ENCODE measurements at places on chromosomes 4 and X.
A peak's percentile ranks its signal among the peaks of the same experiment; 100 is the strongest.

- no peak for DNase-seq
Measured at GRCh38 chr4:179797738-179798137, 2355.5 kb upstream of the AGA start.

GRCh38 chr4:152850377-152850776, 70.6 kb downstream of the ARFIP1 start:
- peak; percentile 36 for DNase-seq

DNA sequence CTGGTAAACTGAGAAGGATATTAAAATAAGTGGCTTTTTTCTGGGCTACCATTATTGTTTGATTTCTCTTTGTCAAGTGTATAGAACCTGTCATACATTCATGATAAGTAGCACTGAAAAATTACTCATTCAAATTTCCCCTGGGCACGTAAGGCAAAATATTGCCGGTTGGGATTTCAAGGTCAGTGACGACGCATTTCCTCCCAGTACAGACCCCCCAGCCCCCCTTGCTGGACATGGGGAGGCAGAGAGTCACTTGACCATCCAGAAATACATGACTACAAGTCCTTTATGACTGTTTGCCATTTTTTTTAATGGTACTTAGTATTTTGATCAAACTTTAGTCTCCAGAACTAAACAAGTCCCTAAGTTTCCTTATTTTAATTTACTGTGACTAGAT, 6.8 kb upstream of the MND1 start:
- DNase-seq = no peak

DNA sequence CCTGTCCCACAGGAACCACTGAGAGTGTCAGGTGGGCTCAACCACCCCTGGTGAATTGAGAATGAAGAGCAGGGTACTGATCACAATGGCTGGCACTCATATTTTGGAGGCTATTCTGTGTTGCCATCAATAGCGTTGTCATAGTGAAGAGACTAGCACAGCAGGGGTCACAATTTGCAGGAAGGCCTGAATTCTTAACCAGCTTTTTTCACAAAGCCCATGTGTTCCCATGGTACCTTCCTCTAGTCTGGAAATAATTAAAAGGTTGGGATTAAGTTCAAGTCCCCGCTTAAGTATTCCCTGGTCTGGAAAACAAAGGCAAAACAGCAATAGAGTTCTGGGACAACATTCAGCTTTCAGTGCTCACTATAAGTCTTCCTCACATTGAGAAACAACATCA, 1051.7 kb downstream of the C4orf33 start:
- no peak for DNase-seq

DNA sequence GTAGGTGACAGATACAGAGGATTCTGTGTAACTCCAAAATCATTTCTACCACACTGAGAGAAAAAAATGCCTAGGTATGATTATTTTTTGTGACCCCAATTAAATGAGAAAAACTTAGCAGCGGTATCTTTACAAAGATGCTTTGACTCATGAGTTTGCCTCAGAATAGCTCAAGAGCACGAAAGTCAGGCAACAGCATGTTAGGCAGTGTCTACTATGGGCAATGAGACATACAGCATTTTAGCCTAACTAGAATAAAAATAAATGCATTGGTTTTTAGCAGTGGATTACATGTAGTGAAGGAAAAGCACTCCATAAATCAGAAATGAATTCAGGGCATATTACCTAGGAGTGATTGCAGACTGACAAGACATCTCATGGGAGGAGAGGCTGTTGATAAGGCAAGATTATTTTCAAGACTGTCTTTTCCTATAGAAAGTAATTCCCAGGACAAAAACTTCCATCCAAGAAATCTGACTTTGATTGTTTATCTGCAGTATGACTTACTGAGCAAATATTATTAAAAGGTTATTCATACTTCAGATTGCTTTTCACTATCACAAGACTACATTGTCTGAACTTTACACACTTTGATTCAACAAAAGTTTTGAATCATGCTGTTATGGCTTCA, 3.6 kb downstream of the ANXA10 start:
- DNase-seq = no peak

DNA sequence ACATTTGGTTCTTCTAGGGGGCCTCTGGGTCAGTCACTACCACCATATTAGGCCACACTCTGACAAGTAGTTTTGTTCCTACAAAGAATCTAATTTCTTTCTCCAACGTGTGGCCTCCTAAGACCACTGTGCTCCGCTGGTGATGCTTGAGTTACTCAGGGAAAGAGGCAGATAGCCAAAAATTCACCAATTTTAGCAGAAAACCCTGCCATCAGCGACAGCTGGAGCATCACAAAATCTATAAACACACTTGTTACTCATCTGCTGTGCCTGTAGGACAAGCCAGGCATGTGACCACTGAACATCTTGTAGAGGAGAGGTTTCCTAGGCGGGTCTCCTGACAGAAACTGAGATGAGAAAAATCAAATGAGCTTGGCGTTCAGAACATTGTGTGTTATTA, 105.4 kb downstream of the SYNPO2 start:
- DNase-seq = no peak

DNA sequence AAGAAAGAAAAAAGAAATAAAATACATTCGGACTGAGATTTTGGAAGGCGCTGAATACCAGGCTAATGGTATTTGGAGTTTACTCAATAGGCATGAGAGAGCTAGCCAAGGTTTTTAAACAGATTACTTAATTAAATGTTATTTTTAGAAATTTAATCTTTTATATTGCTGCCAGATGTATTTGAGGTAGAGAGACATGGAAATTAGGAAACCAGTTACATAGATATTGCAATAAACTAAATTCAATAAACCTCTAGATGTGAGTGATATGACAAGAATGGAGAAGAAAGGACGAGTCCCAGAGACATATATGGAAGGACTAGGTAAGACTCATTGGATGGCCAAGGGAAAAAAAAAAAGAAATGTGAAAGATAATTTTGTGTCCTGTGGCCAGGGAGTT, 38.5 kb upstream of the IL13RA1 start:
- no peak for DNase-seq

GRCh38 chrX:108001218-108001814, 19.1 kb upstream of the TEX13B start:
- no peak for DNase-seq

DNA sequence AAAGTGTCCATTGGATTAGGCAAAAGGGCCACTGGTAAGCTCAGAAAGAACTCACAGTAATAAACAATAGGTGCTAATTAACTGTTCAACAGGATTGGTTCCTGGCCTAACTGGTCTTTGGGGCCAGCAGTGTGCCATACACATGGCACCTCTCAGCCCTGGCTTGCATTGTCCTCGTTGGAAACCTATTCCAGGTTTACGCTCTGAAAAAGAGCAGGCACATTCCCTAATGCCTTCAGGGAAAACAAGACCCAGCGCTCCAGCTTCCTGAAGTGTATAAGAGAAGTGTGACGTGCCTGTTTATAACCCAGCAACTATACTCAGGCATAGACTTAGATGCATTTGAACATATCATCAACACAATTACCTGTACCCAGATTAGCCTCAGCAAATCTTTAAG, 51.9 kb upstream of the RBM47 start:
- DNase-seq = no peak

DNA sequence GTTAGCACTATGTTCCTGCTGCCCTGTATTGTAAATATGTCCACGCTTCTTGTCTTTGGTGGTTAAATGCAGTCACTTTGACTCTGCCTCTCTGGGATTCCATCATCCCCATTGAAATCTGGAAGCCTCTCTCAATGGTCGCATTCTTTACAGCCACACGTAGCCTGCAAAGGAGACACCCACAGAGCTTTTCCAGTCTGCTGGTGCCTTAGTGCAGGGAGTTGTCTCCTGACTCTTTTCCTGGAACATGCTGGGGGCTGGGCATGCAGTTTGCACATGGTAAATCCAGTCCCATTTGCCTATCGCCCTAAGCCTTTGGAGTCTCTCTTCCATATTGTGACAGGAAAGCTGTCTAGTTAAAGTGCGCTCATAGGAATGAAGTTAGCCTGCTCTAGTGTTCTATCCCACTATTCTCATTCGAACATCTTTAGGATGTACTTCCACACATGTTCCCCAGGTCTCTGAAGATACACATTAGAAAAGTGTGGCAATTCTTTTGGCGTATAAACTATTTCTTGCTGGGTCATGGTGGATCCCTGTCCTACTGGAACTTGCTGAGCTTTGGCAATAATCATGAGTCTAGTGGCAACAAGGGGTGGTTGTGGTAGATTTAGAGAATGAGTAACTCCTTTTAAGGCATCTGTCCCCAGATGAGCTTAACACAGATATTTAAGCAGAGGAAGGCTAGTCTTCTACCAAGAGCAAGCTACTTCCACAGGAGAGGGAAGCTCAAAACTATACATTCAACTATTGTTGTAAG, 33.7 kb downstream of the COQ2 start:
- DNase-seq = no peak

- no peak for DNase-seq
Measured at GRCh38 chr4:169971456-169972015, 54.7 kb downstream of the MFAP3L start.

GRCh38 chr4:160296476-160296875, 1193.6 kb downstream of the RAPGEF2 start:
- DNase-seq = no peak

GRCh38 chrX:154325541-154325940, 29.9 kb downstream of the TKTL1 start:
- no peak for DNase-seq

- DNase-seq = no peak
Measured at GRCh38 chr4:87601361-87601760, 7.0 kb upstream of the DSPP start.

GRCh38 chrX:154486396-154487207, at the start of gene UBL4A:
TSS of gene UBL4A (minus strand) at chrX:154486615. CDS start at chrX:154486584, 31 bp downstream.
- peak; percentile 25 for DNase-seq

- DNase-seq = no peak
Measured at GRCh38 chrX:115174548-115174947, 14.7 kb upstream of the RBMXL3 start.

- DNase-seq = no peak
Measured at GRCh38 chrX:12811658-12812057, 20.4 kb downstream of the PRPS2 start.

DNA sequence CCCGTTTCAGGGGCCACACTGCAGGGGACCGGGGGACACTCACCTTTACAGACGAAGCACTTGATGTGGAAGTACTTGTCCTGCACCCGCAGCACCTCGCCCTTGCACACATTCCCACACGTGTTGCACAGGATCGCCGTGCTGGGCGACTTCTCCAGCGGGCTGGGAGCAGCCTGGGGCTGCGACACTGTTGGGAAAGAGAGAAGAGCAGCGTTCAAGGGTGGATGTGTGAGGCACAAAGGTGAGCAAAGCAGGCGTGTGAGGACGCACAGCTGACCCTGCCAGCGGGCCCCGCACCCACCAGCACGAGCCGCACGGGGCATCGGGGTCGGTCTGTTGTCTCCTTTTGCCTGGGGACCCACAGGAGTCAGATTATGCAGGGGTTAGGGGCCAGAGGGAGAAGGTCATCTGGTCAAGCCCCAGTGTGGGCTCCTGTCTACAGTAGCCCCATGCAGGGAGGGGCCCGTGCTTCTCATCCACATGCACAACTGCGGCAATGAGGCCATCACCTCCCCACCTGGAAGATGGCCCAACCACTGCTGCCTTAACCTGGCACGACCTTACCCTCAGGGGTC, 52.1 kb downstream of the ABLIM2 start:
- no peak for DNase-seq

Measured in T-helper 1 cell (primary cell).